OCI-LY7 (cell line): ENCODE measurements at places on chromosomes 11 and 22.

DNA sequence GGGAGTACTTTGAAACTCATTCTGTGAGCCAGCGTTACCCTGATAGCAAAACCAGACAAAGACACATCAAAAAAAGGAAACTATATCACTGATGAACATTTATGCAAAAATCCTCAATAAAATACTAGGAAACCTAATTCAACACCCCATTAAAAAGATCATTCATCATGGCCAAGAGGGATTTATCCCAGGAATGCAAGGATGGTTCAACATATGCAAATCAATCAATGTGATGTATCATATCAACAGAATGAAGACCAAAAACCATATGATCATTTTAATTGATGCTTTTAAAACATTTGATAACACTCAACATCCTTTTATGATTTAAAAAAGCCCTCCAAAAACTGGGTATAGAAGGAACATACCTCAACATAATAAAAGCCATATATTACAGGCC, 19.8 kb downstream of the RRP8 start:
- DNase-seq = no peak

GRCh38 chr11:22543261-22543660, 82.4 kb downstream of the FANCF start:
- no peak for DNase-seq

- DNase-seq = peak; percentile 3
Measured at GRCh38 chr11:37394236-37394870, 796.3 kb upstream of the RAG2 start.

- no peak for DNase-seq
Measured at GRCh38 chr11:82936261-82936660, 34.7 kb downstream of the DDIAS start.

GRCh38 chr11:60349990-60350389, 22.9 kb downstream of the MS4A6E start:
- DNase-seq = no peak

GRCh38 chr11:1192741-1193325, 30.0 kb upstream of the MUC5B start:
- no peak for DNase-seq
